Activated CD4-positive, alpha-beta memory T cell treated with anti-CD3 and anti-CD28 coated beads for 36 hours (primary cell): ENCODE measurements at places on chromosomes 6 and 20.
A peak's percentile ranks its signal among the peaks of the same experiment; 100 is the strongest.

DNA sequence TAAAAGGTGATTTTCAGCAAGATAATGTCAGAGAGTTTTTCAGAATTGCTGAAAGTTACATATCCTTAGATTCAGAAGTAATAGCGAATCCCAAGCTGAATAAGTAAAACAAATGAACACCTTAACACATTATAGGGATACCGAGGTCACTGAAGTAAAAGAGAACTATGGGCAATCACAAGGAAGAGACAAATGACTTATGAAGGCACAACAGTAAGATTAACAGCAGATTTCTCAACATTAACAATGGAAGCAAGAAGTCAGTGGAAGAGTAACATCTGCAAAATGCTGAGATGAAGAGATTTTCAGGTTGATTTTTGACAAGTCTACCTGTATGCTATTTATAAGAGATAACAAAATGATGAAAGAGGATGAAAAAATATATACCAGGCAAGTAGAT lies 86.1 kb upstream of the EZR start:
- DNase-seq: no peak

DNA sequence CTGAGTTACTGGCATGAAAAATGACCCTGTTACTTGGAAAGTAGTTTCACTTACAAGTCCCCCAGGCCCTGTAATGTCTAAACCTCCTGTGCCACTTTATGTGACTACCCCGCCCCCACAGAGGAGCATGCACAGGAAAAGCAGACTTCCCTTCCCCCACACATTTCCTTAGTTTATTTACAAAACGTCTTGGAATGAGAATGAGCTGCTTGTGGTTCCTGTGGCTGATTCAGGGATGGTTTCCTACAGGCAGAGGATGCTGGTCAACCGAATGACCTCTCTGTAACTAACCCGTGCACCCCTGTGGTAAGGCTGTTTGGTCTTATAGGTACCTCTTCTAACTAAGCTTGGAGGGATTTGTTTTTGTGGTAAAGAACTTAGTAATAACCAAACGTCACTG lies 28.5 kb downstream of the RSPO3 start:
- peak; percentile 8 for DNase-seq

DNA sequence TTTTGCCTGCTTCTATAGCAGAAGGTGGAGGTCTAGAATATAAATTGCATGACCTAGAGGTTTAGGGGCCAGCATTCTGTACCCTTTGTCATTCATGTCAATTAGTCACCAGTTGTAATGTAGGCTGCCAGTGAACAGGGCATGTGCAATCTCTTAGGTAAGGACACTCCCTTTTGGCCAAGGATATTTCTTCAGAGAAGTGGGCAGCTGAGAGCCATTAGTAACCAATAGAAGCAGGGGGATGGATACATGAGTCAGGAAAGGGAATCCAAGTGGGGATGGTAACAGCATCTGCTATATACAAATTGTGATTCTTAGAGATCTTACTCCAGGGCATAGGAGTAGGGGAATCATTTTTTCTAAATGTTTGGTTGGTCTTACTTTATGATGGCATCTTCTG lies 494.2 kb upstream of the JAG1 start:
- no peak for DNase-seq

- DNase-seq: no peak
Measured at GRCh38 chr20:60206259-60206658, 248.0 kb downstream of the CDH26 start.

DNA sequence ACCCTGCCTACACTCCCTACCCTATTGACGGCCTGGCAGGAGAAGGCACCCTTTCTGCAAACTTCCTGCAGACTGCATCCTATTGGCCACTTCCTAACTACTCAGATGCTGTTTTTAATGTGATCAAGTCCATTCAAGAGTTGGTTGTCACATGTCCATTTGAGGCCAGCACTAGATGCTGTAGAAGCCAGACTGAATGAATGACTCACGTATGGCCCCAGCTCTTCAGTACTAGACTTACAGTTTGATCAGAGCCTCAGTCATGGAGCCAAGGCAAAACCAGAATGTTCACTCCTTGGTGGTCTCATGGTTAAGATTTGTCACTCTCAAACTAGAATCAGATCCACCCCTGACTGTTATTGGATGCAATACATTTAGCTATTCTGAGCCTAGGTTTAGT lies 101.7 kb downstream of the OPRM1 start:
- no peak for DNase-seq

- no peak for DNase-seq
Measured at GRCh38 chr20:53097371-53097770, 125.2 kb downstream of the TSHZ2 start.

- DNase-seq: no peak
Measured at GRCh38 chr6:108751851-108752732, 96.1 kb upstream of the ARMC2 start.

DNA sequence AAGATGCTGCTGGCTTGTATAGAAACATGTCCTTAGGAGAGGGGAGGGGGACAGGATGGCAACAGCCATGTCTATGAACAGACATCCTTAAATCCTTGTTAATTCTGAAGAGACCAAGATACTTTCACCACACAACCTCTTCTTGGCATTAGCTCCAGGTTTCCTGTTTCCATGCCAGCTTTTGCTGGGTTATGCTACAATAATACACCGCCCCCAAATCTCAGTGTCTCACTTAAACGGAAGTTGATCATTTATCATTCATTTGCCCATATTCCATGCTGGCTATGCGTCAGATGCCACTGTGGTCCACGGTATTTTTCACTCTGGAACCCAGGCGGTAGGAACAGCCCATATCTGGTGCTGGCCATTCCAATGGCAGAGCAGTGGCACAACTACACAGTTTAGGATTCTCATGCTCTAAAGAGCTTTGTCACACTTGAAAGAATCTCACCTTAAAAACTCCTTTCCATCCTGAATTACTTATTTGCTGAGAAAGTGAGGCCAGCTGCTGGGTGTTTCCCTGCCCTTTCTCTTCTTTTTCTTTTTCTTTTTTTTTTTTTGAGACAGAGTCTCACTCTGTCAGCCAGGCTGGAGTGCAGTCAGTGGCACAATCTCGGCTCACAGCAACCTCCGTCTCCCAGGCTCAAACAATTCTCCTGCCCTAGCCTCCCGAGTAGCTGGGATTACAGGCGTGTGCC lies 3.7 kb upstream of the RNASET2 start:
- no peak for DNase-seq

GRCh38 chr6:109029313-109029712 lies 65.3 kb downstream of the SESN1 start:
- no peak for DNase-seq

DNA sequence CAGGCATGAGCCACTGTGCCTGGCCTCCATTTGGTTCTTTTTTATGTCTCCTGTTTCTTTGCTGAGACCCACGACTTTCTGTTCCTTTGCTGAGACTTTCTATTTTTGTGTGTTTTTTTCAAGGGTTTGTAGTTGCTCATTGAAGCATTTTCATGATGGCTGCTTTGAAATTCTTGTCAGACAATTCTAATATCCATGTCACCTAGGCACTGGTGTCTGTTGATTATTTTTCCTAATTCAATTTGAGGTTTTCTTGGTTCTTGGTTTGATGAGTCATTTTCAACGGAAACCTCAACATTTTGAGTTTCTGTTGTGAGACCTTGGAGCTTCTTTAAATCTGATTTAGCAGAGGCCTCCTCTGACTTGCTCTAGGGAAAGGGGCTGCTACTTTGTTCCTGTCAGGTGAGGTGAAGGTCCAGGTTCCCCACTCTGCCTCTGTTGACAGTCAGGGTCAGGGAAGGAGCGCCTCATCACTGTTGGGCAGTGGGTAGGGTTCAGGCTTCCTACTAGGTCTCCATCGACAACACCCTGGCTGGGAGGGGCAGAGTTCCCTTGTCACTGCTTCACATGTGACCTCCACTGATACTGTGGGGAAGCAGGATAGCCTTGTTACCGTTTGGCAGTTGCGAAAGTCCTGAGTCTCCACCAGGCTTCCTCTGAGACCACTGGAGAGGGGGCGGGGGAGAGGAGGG lies 67.2 kb upstream of the RNF24 start:
- DNase-seq: peak; percentile 67

GRCh38 chr20:47663354-47664067 lies 121.8 kb downstream of the SULF2 start:
- DNase-seq: peak; percentile 85

DNA sequence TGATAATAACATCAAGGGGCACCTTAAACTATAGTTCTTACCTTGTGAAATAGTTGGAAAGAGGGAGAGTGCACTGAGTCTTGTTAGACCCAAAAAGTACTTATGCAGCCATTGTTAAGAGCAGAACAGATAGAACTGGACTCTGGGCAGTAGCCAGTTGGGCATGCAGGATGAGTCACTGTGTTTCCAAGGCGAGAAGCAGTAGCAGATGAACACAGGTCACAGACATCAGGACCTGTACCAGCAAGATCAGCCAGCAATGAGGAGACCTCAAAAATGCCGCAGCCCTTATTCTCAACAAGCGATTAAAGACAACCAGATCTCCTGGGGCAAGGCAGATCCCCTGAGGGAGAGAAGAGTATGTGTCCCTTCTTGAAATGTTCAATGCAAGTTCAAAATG lies 79.0 kb downstream of the SAMD3 start:
- DNase-seq: no peak

- DNase-seq: no peak
Measured at GRCh38 chr6:105753207-105753606, 332.9 kb upstream of the PRDM1 start.

- no peak for DNase-seq
Measured at GRCh38 chr20:19419396-19419795, 207.0 kb downstream of the SLC24A3 start.

- no peak for DNase-seq
Measured at GRCh38 chr6:73857341-73857890, 161.4 kb downstream of the CD109 start.

- peak; percentile 26 for DNase-seq
Measured at GRCh38 chr6:138455746-138456400, 43.4 kb downstream of the NHSL1 start.

DNA sequence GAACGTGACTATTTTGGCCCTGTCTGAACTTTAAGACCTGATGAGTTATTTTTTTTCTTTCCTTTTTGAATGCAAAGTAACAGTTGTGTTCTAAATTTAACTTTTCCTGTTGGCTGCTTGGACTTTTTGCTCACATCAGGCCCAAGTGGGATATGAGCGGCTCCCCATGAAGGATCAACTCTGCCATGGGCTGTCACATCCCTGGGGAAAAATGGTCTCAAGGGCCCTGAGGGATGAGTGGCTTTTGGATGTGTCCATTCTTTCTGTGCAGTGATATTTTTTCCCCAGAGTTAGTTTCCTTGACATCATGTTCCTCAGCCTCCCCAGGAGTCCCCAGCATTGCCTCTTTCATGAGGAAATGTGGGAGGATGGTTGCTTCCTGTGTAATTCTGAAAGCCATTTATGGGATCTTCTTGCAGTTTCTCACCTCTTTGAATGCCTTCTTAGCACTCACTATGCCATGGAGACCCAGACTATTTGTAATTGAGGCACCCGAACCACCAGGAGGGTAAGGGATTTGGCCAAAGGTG lies 92.5 kb downstream of the SLC24A3 start:
- DNase-seq: no peak

GRCh38 chr6:7042056-7042653 lies 65.6 kb upstream of the RREB1 start:
- no peak for DNase-seq

GRCh38 chr6:137880746-137881521 lies 13.9 kb downstream of the TNFAIP3 start:
- no peak for DNase-seq

- DNase-seq: no peak
Measured at GRCh38 chr6:47579040-47579439, 101.5 kb downstream of the CD2AP start.

- no peak for DNase-seq
Measured at GRCh38 chr6:21219241-21219640, 374.3 kb upstream of the SOX4 start.

- no peak for DNase-seq
Measured at GRCh38 chr20:50218987-50219435, 28.4 kb downstream of the CEBPB start.

DNA sequence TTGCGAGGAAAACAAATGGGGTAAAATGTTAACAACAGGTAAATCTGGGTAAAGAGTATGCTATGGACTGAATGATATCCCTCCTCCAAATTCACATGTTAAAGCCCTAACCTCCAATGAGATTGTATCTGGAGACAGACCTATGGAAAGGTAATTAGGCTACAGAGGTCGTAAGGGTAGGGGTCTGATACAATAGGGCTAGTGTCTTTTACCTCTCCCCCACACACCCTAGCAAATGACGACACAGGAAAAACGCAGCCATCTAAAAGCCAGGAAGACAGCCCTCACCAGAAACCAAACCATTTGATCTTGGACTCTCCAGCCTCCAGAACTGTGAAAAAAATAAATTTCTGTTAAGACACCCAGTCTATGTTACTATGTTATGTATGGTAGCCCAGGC lies 20.6 kb upstream of the FBXO9 start:
- no peak for DNase-seq

DNA sequence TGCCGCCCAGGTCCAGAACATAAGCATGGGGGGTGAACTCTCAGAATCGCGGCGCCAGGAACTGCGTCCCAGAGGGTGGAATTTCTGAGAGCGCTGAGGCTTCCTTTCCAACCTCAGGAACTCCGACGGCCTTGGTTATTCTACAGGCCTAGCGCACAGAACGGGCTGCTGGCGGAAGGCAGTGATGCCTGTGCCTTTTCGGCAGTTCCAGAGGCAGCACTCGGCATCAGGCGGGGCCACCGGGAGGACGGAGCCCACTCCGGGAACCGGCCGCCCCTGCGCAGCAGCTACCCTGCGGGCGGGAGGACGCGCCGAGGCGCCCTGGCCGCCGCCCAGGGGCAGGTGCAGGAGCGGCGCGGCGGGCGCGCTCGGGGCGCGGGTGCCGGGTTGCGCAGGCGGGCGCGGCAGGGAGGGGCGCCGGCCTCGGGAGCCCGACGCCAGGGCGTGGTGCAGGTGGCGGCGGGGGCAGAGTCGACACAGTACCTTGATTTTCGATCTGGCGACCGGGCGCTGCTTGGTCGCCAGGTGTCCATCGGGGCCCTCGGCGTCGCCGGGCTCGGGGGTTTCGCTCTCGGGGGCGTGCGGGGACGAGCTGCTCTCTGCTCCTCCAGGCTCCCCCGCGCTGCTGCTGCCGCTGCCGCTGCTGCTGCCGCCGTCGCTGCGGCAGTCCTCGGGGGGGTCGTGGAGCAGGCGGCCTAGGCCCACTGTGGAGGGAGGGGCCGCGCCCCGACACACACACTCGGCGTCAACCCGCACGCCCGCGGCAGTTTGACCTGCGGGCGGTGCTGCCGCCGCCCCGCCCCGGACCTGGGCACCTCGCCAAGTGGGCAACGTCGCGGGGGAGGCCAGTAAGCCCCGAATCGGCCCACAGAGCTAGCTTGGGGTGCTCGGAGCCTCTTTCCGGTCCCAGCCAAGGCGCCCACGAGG lies 1.3 kb downstream of the OVOL2 start:
- DNase-seq: peak; percentile 9

DNA sequence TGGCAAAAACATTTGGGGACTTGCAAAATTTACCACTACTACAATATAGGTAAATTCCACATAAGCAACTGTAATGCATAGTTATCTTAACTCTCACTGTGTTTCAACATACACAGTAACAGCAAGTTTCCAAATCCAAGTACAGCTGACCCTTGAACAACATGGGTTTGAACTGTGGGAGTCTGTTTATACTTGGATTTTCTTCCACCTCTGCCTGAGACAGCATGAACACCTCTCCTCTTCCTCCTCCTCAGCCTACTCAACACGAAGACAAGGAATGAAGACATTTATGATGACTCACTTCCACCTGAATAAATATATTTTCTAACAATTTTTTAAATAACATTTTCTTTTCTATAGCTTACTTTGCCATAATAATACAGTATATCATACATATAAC lies 25.6 kb downstream of the MAN1A1 start:
- no peak for DNase-seq
